Cardiac muscle cell (in vitro differentiated cells and primary cell): ENCODE measurements at places on chromosomes 7 and 10. TPM values are rescaled to one million over a fixed set of nuclear protein-coding genes. Genes with fewer than 3 reads are reported as not detected.

Gene PIK3CG
- not detected in 2 replicates for polyA plus RNA-seq

Gene TWIST1
- polyA plus RNA-seq: 21.4 and 21.9 TPM in 2 replicates

Gene PSD
- polyA plus RNA-seq: 13.2 and 18.5 TPM in 2 replicates

Gene TMEM270
- polyA plus RNA-seq: not detected in 2 replicates

Gene RBP3
- polyA plus RNA-seq: not detected in 2 replicates

Gene NUP205
- 21.8 and 22.3 TPM in 2 replicates for polyA plus RNA-seq

Gene KLF14
- not detected in 2 replicates for polyA plus RNA-seq

Gene THSD7A
- 1.5 and 1.8 TPM in 2 replicates for polyA plus RNA-seq

Gene PNLIPRP2
- polyA plus RNA-seq: not detected in 2 replicates

Gene ENTPD7
- 3.4 and 5.1 TPM in 2 replicates for polyA plus RNA-seq

Gene HOXA10
- not detected in 2 replicates for polyA plus RNA-seq

Gene MNX1
- 0.31 and 0.35 TPM in 2 replicates for polyA plus RNA-seq

Gene CFAP58
- 1.1 and 1.4 TPM in 2 replicates for polyA plus RNA-seq

Gene AKR1D1
- polyA plus RNA-seq: 0.18 TPM in 1 of 2 replicates, not detected in the other

Gene AGAP5
- polyA plus RNA-seq: 3.1 and 5.3 TPM in 2 replicates

Gene ARMC3
- not detected in 2 replicates for polyA plus RNA-seq

Gene PIK3AP1
- 1.1 and 1.3 TPM in 2 replicates for polyA plus RNA-seq

Gene GIMAP7
- polyA plus RNA-seq: 0.19 TPM in 1 of 2 replicates, not detected in the other

Gene TCERG1L
- 0.12 and 1.9 TPM in 2 replicates for polyA plus RNA-seq

Gene SPDYE9
- polyA plus RNA-seq: 0.73 and 1.1 TPM in 2 replicates

Gene HYAL4
- not detected in 2 replicates for polyA plus RNA-seq

Gene PON2
- 94.2 and 117 TPM in 2 replicates for polyA plus RNA-seq

Gene CFAP70
- polyA plus RNA-seq: 1.8 and 1.9 TPM in 2 replicates

Gene MSS51
- polyA plus RNA-seq: 2.1 and 3.5 TPM in 2 replicates

Gene RSPH10B2
- not detected in 2 replicates for polyA plus RNA-seq

Gene FLNC
- polyA plus RNA-seq: 194 and 196 TPM in 2 replicates

Gene HOXA2
- 0.12 and 0.34 TPM in 2 replicates for polyA plus RNA-seq

Gene TSPAN33
- 14.9 and 15.6 TPM in 2 replicates for polyA plus RNA-seq

Gene EPHB6
- polyA plus RNA-seq: 15.7 and 25.4 TPM in 2 replicates

Gene PCGF6
- 14.7 and 20.6 TPM in 2 replicates for polyA plus RNA-seq

Gene GOLGA7B
- 0.19 and 2.8 TPM in 2 replicates for polyA plus RNA-seq
